ENCODE measurements at places on chromosomes 1 and 21.

- DNase-seq = no peak
Measured at GRCh38 chr1:85952460-85952859, 204.1 kb downstream of the COL24A1 start.

- DNase-seq = peak; percentile 80
Measured at GRCh38 chr1:155001675-155002463, 733 bp upstream of the ZBTB7B start.

DNA sequence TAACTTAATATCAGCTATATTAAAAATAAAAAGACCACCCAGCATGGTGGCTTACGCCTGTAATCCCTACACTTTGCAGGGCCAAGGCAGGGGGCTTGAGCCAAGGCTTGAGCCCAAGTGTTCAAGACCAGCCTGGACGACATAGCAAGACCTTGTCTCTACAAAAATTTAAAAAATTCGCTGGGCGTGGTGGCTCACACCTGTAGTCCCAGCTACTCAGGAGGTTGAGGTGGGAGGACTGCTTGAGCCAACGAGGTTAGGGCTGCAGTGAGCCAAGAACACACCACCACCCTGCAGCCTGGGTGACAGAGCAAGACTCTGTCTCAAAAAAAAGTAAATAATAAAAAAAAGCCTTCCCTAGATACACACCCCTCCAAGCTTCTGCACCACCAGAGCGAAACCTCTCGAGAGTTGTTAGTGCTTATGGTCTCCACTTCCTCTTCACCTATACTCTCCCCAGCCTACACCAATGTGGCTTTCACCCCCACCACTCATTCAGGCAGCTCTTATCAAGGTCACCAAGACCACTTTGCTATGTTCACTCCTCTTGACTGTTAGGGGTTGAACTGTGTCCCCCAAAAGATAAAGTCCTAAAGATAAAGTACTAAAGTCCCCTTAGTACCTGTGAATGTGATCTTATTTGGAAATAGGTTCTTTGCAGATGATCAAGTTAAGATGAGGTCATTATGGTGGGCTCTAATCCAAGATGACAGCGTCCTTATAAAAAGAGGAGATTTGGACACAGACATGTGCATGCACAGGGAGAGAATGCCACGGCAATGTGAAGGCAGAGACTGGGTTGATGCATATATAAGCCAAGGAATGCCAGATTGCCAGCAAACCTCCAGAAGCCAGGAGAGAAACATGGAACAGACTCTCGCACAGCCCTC, 6.8 kb upstream of the PPP1R15B start:
- no peak for DNase-seq

DNA sequence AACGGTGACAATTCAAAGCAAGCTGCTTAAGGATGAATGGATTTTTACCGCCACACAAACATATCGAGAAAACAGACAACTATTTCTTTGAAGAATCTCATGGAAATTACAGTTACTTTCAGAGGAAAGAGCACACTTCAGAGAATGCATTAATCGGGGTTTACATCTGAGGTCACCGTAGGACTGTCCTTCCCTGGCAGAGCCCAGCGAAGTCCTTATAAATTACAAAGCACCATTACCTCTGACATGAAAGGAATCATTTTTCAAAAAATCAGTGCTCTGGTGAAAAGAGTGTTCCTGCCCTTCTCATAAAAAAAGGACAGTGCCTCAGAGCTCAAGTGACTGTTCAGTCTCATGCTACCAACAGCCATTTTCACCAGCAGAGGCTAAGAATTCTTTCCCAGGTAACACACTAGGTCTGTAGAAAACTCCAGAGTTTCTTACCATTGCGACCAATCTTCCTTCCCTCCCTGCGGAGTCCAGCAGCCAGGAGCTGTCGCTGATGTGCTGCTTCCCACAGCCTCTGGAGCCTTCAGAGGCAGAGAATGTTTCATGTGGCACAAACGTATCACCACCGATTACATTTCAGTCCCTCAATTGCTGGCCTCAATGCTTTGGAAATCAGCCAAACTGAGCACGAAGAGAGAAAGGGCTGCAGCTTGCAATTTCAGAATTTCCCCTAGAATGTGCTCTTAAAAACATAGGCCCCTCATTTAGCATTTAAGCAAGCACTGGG, 75.4 kb downstream of the PLD5 start:
- no peak for DNase-seq

GRCh38 chr1:61450454-61450853, 274.5 kb downstream of the TM2D1 start:
- DNase-seq = no peak

DNA sequence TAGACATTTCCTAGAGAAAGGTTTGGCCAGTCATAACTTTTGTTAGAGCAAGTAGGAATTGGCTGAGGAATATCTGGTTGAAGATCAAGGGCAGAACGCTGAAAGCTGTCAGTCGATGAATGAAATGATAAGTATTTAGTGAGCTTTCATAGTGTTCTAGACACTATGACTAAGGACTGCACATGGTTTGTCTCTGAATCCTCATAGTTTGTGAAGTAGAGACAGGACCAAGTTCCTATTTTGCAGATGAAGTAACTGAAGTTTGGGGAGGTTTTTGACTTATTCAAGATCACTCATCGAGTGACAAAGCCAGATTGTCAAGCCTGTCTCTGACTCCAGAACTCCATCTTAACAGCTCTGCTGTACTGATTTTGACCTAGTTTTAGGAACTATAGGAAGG, 4.7 kb downstream of the ELOA start:
- DNase-seq = no peak

- DNase-seq = no peak
Measured at GRCh38 chr1:227218870-227219573, 99.3 kb downstream of the CDC42BPA start.

- DNase-seq = no peak
Measured at GRCh38 chr1:176466514-176466913, 3.5 kb downstream of the PAPPA2 start.

- no peak for DNase-seq
Measured at GRCh38 chr1:191695865-191696264, 462.4 kb upstream of the RGS18 start.

- DNase-seq = no peak
Measured at GRCh38 chr1:225700889-225701465, 48.1 kb upstream of the ENAH start.

DNA sequence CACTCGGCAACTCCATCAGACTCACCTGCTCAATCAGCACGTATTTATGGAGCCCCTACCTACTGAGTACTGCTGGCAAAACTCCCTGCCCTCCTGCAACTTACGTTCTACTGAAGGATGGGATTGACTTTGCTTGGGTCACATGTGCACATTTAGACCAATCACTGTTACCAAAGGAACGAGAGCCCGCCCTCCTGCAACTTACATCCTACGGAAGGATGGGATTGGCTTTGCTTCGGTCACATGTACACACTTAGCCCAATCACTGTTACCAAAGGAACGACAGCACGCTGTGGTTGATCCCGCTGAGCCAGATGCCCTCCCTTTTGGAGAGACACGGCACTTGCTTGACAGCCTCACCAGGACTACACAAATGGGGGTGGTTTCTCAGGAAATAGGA, 46.0 kb downstream of the UBIAD1 start:
- no peak for DNase-seq

DNA sequence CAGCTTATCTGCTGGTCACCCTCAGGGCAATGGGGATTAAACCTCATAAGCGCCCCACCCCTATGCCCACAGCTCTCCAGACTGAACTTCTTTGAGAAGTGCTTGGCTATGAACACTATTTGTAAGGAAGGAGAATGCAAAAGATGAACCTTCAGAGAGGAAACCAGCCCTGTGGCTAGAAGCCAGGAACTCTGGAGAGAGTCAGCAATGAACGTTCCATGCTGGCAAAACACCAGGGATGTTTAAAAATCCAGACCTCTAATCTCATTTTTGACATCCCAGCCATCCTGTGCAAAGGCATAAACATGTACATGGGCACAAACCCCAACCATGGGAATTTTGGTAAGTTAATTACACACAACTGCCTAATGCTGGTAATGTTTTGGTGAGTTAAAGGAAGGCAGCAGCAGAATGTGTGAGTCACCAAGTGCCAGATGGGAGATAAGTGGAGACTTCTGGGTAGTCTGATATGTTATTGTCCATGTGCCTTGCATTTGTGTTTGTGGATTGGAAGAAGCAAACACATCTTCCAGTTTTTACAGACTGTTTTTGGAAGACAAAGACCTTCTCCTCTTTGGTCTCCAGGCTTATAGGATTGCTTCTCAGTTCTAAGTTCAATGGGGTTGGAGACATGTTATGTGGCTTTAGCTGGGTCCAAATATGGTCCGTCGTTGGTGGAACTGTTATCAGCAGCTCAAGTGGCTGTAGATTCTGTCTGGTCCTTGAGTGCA, 174.1 kb upstream of the ETV3 start:
- DNase-seq = no peak

- no peak for DNase-seq
Measured at GRCh38 chr1:55916481-55916880, 662.9 kb downstream of the PLPP3 start.

DNA sequence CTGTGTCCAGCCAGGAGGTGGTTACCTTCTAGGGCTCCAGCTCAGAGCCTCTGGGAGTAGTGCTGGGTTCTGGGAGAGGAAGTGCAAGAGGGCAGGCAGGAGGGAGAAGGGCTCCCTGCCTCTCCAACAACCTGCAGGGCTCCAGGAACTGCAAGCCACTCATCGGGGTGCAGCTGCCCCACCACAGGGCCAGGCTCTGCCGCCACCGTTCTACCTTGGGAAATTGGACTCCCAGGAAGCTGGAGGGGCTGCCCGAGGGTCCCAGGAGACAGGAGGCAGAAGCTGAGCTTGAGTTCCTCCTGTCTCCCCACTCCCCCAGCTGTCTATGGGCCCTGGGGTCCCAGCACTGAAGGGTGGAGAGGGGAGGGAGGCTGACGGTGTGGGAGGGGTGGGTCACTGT, 7.4 kb upstream of the PRDM16 start:
- no peak for DNase-seq

- DNase-seq = no peak
Measured at GRCh38 chr1:241181471-241181870, 175.5 kb downstream of the RGS7 start.

- no peak for DNase-seq
Measured at GRCh38 chr1:226095286-226095685, 32.8 kb downstream of the H3-3A start.

- DNase-seq = peak; percentile 99
Measured at GRCh38 chr1:153742411-153743142, 14.7 kb downstream of the INTS3 start.

GRCh38 chr1:117709249-117709691, 103.4 kb downstream of the TENT5C start:
- no peak for DNase-seq

- DNase-seq = no peak
Measured at GRCh38 chr1:88224906-88225305, 459.2 kb upstream of the PKN2 start.

DNA sequence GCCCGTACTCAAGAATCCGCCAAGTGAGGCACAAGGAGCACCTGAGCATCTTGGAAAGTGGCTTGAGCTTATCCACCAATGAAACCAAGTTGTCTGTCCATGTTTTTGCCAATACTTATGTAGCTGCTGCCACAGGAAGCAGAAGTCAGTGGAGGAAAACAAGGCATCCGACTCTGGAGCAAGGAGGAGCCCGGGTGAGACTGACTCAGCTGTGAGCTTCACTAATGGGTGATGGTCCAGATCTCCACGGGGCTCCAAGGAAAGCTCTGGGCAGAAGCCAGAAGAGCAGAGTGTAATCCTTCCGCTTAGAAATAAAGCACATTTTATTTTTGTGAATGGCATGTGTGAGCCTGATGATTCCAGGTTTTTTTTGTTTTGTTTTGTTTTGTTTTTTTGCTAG, 12.3 kb upstream of the SSR2 start:
- no peak for DNase-seq

- no peak for DNase-seq
Measured at GRCh38 chr1:32286763-32287162, 5.1 kb upstream of the HDAC1 start.

GRCh38 chr1:52404116-52404974, at the start of the genes ORC1 and PRPF38A:
Gene ORC1, minus strand, starts transcription at chr1:52404423. Its CDS starts 2,200 bp downstream, at chr1:52402223.
Gene PRPF38A, plus strand, starts transcription at chr1:52404602. Its CDS starts 148 bp downstream, at chr1:52404750.
- peak; percentile 79 for DNase-seq

- DNase-seq = no peak
Measured at GRCh38 chr1:167904652-167905130, 9.2 kb downstream of the ADCY10 start.

DNA sequence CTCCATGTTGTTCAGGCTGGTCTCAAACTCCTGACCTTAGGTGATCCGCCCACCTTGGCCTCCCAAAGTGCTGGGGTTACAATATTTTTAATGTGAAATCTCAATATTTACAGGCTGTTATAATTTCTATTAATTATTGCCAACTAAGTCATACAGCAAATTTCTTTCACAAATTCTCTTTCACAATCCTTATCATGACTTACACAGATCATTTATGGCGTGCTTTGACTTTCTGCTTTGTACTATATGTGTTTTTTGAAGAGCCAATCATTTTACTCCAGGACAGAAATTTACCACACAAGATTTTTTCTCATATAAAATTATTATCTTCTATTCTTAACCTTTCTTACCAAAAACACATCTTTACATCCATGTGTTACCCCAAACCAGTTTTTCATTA, 1729.9 kb downstream of the NCAM2 start:
- no peak for DNase-seq

- DNase-seq = no peak
Measured at GRCh38 chr1:46675549-46676314, 4.1 kb downstream of the TEX38 start.

- no peak for DNase-seq
Measured at GRCh38 chr1:40143891-40144575, 17.2 kb upstream of the RLF start.

DNA sequence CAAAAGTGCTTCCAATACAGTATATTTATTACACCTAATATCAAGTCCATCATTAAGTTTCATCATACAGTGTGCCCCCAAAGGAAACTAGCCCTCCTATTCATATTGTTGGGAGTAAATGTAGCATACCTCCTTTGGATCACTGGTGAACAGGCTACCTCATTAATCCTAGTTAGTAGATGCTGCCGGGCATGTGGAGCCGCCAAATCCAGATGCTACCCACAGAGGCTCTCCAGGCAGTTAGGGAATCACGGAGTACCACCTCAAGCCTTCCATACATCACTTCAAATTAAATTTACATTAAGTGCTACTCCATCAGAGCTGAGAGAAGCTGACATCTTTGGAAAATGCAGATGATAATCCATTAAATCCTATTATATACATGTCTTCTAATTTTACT, 121.7 kb upstream of the FOXD3 start:
- DNase-seq = no peak

GRCh38 chr1:172616195-172616594, 42.7 kb upstream of the FASLG start:
- no peak for DNase-seq

GRCh38 chr1:240652961-240653409, 41.0 kb upstream of the GREM2 start:
- DNase-seq = no peak

- DNase-seq = no peak
Measured at GRCh38 chr1:25688390-25689119, 72.0 kb downstream of the MAN1C1 start.
